Stimulated activated CD4-positive, alpha-beta T cell treated with anti-CD3 and anti-CD28 coated beads, Interleukin-4, amount 100 ng/mL, for 4 hours (primary cell): ENCODE measurements at places on chromosomes 12 and 14.
A peak's percentile ranks its signal among the peaks of the same experiment; 100 is the strongest.

DNA sequence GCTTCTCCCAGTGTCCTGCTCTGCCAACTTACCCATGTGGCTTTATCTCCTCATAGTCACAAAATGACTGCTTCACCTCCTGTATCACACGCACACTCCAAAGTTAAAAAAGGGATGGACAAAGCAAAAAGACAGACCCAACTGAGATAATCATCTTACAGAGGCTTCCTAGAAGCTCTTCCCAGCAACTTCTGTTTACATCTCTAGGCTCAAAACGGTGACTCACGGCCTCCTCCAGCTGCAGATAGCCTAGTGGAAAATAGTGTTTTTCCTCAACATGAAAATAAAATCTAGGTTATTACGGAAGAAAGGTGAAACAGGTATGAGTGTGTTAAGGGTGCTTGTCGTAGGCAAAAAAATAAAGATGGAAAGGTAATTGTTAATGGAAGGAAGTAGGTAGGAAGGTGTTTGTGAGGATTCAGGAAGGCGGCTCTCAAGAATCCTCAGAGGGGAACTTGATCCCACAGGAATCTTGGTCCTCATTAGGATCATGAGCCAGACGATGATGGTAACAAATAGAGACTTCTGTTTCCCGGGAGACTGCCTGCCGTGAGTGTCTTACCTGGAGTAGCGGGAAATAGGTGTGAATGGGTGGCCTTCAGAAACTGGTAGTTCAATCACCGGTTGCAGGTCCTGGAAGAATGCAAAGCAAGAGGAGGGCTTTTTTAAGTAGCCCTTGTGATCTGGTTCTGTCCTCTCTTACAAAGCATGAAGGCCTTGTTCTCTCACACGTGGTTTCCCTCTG is 487.5 kb upstream of the TMEM132C start:
- no peak for DNase-seq

- DNase-seq = no peak
Measured at GRCh38 chr12:113201187-113202177, 16.0 kb downstream of the RITA1 start.

DNA sequence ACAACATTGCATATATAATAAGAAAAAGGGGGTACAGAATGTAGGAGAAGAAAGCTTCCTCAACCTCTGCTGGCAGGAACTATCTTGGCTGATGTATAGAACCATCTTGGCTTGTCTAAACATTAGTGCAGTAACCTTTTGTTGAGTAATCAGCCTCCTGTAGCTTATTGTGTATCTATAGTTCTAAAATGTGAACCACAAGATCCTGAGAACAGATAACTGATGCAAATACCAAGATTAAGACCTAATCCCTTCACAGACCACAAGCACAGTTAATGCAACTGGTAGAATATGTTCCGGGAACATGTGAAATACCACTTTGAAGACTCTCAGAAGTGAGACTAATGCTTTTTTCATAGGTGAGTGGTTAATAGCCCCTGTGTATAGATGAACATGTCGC is 50.7 kb upstream of the KCNC2 start:
- DNase-seq = no peak

DNA sequence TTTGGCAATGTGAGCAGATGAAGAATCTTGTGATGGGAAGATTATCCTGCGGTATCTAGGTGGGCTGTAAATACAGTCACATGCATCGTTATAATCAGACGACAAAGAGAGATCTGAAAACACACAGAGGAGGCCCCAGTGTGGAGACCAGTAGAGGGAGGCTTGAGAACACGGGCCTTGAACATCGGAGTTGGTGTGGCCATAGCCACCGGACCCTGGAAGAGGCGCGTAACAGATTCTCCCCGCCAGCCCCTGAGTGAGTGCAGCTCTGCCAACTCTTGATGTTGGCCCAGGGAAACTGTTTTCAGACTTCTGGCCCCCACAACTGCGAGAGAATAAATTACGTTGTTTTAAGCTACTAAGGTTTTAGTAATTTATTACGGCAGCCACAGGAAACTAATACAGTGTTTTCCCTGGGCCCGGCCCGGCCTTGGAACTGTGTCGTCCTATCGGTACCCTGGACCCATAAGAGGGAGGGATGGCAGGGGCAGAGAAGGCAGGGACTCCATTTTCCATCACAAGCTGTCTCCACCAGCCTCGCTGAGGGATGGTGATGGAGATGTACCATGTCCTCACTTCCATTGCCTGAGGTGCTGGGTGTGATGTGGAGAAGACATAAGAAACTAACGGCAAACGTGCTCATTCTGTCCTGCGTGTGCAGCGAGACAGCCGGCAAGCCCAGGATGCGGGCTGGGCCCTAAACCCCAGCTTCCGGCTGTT is 91.6 kb downstream of the NTF3 start:
- no peak for DNase-seq

DNA sequence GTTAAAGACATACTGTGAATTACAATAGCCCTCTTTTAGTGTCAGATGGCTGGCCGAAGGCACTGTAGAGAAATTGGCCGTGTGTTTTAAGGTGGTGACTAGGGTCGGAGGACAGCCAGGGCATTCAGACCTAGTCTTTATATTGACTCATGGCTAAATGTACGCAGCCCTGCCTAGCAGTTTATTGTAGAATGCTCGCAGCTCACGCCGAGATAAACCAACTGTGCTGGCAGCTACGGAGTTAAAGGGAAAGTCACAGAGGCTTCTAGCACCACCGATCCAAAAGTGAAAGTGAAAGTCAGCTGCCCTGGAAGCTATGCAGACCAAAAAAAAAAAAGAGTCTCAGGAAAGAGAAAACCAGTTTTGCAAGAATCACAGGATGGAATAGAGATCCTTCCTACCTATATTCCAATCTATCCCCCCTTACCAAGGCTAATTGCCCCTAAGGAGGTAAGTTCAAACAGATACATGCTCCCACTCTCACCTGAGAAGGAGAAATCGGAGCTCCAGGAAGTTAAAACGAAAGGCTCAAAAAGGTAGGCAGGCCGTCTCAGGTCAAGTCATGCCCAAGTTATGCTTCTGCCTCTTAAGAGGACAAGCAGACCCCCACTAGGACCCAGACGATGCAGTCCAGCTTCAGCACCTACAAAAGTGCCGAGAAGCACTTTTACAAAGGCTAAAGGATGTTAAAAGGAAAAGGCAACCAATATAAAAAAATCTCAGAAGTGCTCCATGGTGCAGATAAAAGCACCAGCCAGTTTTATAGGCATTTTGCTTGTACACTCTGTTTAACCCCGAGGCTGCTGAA is 24.8 kb downstream of the KLRK1 start:
- peak; percentile 27 for DNase-seq
